CD4-positive, alpha-beta T cell treated with Interleukin-17A for 4 hours (primary cell): ENCODE measurements at places on chromosomes 4 and X.

GRCh38 chr4:186058253-186058979, 10.5 kb upstream of the TLR3 start:
- no peak for DNase-seq

DNA sequence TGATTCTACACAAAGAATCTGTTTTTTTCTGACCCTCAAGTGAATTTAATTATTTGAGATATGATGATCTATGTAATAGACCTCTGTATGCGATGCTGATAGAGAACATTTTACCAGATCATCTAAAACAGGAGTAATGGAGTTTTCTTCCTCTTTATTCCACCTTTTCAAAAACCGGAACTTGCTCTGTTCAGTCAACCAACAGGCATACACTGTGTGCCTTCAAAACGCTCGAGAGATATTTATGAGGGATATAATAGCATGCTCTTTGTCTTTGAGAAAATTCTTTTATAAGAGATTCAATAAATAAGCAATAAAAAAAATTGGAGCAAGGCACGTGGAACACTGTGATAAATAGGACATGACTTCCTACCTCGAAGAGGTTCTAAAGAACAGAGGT, 2.0 kb downstream of the NYX start:
- no peak for DNase-seq

DNA sequence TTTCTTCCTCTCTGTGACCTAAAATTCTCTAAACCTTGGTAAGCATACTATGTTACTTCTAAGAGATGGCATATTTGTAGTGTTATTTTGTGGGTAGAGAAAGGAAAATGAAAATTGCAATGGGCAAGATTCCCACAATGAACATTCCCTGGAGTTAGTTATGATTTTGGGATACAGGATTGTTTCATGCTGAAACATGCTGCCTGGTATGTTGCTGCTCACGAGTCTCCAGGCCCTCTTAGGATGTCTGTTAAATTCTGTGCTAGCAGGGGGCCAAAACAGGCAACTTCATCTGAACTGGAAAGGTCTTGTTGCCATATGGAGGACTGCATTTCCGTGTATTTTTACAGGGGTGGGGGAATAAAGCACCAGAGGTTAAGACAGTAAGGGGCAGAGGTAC, 18.9 kb upstream of the MSMO1 start:
- no peak for DNase-seq

DNA sequence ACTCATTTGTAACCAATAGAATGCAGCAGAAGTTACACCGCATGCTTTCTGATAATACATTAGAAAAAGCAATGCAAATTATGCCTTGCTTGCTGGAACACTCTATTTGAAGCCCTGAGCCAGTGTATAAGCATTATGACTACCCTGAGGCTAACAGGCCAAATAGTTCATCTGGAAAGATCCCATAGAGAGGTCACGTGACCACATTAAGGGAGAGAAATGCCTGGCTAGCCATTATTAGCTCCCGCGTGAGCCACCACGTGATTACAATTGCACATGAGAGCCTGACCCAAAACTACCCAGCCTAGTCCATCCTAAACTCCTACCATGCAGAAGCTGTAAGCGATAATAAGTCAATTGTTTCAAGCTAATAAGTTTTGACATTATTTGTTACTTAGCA, 472.9 kb upstream of the GALNTL6 start:
- DNase-seq, result no peak

DNA sequence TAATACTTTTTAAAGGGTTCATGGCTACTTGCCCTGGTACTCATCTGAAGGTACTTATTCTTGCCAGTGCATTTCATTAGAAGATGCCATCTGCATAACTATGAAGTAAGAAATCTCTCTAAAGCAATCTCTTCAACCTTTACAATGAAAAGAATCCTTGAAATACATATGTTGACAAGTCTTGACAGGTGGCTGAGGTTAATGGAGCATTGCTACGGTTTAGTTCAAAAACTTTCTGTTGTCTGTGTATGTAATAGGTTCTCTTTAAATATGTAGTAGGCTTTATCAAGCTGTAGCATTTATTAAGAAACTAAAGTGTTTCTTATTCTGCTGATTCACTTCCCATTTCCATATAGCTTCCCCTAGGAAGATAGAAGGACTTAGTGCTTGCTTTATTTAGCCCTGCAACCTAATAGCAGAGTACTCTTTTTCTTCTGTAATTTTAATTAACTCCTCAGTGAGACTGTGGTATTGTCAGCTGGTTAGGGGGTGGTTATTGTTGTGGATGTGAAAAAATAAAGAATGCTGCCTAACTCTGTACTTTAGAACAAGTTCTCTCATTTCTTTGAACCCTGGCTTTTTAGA, 39.3 kb downstream of the SLAIN2 start:
- no peak for DNase-seq

DNA sequence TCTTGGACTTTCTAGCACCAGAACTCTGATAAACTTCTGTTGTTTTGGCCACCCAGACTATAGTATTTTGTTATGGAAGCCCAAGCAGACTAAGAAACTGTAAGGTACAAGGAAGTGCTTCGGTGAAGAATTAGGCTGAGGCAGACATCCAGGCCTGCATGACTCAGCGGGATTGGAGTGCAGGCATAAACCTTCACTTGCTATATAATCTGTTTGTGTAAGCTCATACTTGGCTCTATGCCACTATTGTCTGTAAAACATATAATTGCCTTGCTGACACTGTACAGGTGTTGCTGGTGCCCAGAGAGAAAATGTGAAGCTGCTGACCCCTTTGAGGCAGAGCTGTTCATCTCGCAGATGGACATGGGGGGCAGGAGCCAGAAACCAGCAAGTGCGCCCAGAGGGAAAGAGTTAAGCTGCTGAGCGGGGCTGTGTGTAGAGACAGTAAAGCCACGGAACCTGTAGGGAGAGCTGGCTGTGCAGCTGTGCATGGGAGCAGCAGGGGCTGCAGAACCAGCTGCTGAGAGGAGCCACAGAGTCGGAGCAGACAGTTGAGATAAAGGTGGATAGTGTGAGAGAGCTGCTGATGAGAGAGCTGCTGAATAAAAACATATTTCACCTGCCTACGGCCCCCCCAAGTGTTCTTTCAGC, 96.2 kb downstream of the RBM46 start:
- DNase-seq, result no peak

DNA sequence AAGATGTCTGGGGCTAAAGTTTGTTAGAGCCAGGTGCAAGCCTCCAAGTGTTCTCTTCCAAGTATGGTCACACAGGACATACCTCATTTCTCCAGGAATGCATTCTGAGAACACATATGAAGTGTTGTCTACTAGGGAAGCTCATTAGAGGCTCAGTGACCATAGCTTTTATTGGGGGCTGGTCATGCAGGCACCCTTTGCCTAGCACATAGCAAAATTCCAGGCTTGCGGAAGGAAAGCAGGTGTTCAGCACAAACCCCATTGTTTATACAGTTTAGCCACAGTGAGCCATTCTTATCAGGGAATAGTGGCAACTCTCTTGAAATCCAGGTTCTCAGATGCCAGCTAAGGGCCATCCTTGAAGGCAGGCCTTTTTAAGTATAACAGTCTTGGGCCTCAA, 339.4 kb upstream of the ZCCHC13 start:
- DNase-seq, result no peak

GRCh38 chrX:123464709-123465108, 268.1 kb downstream of the THOC2 start:
- DNase-seq, result no peak

- DNase-seq, result peak; percentile 11
These were observed 64.1 kb downstream of the TMA16 start for GRCh38 chr4:163558539-163559044.

DNA sequence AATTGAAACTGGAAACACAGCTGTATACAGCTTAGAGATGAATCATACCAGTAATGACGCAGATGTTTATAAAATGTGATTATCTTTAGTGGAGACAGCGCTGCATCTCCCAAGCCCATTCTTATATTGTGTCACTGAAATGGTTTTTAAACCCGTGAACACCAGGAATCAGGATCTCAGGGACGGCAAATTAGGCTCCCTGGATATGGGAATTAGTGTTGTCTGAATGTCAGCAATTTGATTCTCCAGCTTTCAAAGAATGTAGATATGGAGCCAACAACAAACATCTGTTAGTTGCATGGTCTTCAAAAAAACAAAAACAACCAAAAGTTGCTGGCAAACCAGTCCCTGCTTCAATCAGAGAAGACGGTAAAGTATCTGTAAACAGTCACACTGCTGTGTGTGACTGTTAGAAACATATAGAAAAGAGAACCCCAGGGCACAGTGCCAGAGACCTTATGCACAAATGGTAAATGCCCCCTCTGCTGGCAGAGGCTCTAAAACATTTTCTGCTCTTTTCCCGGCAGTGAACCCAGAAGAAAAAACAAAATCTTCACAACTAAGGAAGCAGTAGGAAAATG, 351.9 kb upstream of the FTHL17 start:
- DNase-seq, result peak; percentile 5

- no peak for DNase-seq
These were observed 57.7 kb upstream of the SEC24B start for GRCh38 chr4:109375778-109376414.

DNA sequence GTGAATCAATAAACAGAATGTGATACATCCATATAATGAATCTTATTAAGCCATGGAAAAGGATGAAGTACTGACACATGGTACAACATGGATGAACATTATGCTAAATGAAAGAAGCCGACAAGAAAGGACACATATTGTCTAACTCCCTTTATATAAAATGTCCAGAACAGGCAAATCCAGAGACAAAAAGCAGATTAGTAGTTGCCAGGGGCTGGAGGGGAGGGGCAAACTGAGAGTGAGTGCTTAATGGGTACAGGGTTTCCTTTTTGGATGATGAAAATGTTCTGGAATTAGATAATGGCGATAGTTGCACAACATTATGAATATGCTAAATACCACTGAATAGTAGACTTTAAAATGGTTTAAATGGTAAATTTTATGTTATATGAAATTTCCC, 17.4 kb downstream of the ADGRG4 start:
- no peak for DNase-seq

DNA sequence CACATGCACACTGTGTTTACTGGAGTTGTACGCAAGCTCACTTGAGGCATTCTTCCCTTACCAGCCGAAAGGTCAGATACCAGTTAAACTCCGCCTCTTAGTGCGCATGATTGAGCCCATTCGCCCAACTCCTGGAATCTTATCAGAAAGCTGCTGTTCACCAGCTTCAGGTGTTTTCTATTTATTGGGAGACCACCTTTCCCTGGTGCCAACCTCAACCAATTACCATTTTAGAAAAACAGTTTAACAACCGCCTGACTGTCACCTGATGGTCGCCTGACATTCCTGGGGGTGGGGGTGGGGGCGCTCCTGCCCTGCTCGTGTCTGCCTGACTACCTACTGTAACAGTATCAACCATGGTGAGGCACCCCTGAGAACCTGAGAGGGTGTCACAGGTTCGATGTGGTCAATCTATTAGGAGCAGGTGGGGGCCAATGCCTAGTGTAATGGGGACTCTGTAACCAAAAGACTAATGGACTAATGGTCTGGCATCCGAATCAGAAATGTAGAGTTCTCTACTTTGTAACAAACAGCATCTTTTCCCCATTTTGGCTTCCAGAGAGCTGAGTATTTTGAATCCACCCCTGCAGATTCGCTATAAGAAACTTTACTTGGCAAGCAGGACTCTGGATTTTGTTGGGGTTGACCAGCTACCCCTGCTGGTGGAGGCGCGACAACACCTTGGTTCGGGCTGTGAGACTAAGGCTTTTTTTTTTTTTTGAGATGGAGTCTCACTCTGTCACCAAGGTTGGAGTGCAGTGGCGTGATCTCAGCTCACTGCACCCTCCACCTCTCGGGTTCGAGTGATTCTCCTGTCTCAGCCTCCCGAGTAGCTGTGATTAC, 58.2 kb upstream of the ZNF157 start:
- DNase-seq, result peak; percentile 55

DNA sequence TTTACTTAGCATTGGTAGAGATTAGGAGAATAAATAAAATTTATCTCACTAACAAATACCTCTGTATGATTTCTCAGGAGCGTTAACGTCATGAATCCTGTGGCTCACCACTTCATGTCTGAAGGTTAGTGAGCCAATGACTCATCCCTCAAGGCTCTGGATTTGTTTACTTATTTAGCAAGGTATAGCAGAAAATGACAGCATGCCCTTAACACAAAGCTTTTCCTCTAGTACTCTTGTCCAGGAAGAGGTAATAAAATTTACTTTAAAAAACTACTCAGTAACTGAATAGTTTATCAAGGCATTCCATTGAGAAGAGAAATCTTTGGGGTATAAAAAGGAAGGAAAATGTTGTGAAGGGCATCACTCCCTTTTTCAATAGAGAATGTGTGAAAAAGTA, 823.8 kb downstream of the CCSER1 start:
- DNase-seq, result no peak

GRCh38 chrX:20060961-20061748, 55.6 kb downstream of the MAP7D2 start:
- DNase-seq, result no peak
